Lower leg skin (tissue), 4 donors: ENCODE measurements at places on chromosomes 6 and 20. TPM values are rescaled to one million over a fixed set of nuclear protein-coding genes. Genes with fewer than 3 reads are reported as not detected.

SLC17A2 gene
- total RNA-seq = not detected

DNA sequence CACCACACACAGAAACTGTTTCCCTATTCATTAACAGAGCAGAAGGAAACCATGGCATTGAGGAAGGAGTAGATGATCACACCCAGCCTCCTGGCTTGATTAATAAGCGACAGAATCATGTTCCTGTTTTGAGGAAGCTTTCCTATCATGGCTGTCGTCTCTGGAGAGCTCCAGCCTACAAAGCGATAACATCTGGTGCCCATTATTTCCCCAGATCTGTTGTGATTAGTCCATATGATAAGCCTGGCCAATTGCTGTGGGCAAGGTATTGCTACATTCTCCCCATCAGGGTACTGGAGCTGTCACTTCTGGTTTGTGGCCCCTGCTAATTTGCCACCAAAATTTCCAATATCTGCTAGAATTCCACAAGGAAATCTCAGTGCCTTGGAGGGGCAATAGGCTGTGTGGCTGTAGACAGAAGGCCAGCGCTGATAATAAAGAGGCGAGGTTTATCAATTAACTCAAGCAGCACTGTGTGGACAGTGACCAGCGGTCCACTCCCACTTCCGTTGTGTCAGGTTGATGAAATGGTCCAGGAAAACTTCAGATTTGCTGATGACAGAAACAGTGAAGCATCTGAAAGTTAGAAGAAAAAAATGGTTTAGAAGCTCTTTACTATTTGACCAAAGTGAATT, 66.4 kb downstream of the OLIG3 start:
- DNase-seq = no peak

NEDD9 gene
- 36.5 TPM for total RNA-seq

GRCh38 chr6:19836799-19837510, at the start of gene ID4:
ID4 (plus strand) TSS chr6:19837370; CDS start chr6:19837755, 385 bp downstream.
- DNase-seq = peak; percentile 99

- peak; percentile 98 for DNase-seq
Measured at GRCh38 chr6:30102970-30103871, 9.7 kb downstream of the TRIM31 start.

GSTA2 gene
- total RNA-seq = not detected

DNA sequence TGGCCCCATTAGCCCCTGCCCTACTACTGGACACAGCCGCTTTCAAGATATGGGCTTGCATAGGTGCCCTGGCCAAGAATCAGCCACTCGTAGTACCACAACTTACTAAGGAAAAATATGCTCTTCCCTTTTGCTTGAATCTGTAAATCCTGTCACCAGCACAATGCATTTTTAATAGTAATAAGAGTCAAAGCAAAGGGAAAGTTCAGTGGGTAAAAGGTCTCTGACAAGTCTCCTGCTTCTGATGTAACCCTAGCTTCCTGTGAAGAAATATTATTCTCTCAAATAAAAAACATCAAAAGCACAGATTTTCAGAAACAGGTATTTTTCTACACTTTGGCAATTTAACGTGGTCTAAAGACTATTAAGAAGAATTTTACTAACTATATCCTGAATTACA, 373.8 kb downstream of the GJA1 start:
- DNase-seq = no peak

DNA sequence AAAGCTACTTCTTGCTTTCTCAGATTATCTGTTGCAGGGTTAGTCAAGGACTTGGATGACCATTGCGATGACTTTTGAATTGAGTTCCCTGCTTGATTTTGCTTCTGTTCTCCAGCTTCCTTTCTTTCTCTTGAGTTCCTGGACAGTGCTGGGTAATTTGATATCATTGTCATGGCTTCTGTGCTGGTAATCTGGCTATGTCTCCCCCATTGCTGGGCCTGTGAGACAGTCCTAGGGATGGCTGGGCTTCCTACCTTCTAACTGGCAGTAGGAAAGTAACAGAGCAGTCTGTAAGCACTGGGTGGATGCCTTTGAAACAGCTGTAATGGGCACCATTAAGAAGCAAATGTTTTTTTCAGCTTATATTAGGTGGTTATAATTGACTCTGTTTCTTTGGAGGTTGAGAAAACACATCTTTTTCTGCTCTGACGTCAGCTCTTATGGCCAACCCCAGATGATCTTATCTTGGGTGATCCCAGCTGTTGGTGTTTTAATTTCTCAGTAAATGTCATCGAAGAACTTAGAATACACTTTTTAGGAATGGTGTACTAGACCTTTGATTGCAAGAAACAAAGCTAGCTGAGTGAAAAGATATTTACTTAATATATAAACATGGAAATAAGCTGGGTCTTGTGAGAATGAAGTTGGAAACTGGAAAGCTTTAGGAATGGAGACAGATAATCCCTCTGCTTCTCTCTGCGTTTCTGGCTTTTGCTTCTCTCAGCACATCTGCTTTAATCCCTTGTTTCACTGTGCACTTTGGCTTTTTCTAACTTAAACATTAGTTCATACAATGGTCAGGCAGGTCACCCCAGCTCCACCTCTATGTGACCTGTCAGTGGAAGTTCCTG, 195.0 kb upstream of the MAN1A1 start:
- no peak for DNase-seq

- DNase-seq = no peak
Measured at GRCh38 chr6:150877928-150878327, 12.4 kb downstream of the MTHFD1L start.

GRCh38 chr6:39223555-39223954, 5.7 kb downstream of the KCNK5 start:
- no peak for DNase-seq

DNA sequence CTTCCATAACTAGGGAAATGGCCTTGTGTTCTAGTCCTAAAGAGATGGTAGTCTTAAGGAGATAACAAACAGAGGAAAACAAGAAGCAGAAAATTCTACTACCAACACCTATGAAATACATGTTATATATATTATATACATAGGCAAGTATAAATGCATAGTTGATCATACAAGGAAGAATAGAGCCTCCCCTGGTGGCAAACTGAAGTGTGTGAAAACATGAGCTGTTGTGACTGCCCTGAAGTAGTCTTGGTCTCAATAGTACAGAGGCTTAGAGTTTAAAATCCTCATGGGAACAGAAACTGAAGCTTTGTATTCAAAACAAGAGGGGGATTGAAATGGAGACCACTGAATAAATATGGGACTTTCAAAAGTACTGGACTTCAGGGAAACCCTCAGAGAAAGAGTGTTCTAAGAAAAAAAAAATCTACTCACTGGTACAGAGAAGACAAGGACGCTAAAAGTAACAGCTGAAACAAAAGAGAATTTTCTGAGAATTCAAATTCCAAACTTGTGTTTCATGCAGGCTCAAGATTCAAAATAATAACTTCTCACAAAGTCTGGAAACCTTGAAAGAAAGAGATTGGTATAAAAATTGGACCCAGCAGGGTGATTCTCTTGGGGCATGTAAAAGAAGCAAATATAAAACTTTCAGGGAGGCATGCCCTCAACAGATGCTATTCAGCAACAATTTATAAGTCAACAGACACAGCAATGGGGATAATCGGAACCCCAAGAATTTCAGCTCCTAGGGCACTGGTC, 59.7 kb upstream of the SAMD3 start:
- no peak for DNase-seq

CFAP206 gene
- 0.25 TPM for total RNA-seq

TEAD3 gene
- 51.3 TPM for total RNA-seq

GRCh38 chr20:1374246-1374645, 18.6 kb downstream of the FKBP1A start:
- DNase-seq = no peak

- no peak for DNase-seq
Measured at GRCh38 chr6:54289426-54289825, 18.8 kb upstream of the TINAG start.

DNA sequence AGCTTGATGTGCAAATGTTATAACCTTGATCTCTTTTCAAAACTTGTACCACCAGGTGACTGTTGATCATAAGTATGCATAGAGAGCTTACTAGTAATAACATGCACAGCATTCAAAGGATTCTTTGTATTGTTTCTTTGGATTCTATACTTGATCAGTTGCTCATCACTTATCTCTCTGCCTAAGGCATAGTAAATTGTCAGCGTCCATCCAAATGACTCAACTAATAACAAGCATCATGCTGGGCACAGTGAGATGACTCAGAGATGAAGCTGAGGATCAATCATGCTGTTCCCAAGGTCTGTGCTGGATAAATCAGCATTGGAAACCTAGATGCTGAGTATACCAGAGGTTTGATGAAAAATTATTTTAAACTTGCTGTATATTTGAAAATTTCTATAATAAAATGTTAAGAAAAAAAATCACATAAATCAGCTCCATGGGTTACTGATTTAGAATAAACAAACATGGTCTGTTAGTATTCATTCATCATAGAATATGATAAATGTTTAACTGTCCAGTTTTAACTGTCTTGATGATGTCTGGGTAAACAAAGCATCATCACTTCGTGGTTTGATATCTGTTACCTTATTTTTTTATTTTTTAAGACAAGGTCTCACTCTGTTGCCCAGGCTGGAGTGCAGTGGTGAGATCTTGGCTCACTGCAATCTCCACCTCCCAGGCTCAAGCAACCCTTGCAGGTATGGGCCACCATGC, 45.6 kb upstream of the SGK1 start:
- no peak for DNase-seq

GRCh38 chr6:52409499-52409898, 10.6 kb upstream of the EFHC1 start:
- no peak for DNase-seq

- no peak for DNase-seq
Measured at GRCh38 chr6:42390228-42390934, 61.3 kb downstream of the TRERF1 start.

DNA sequence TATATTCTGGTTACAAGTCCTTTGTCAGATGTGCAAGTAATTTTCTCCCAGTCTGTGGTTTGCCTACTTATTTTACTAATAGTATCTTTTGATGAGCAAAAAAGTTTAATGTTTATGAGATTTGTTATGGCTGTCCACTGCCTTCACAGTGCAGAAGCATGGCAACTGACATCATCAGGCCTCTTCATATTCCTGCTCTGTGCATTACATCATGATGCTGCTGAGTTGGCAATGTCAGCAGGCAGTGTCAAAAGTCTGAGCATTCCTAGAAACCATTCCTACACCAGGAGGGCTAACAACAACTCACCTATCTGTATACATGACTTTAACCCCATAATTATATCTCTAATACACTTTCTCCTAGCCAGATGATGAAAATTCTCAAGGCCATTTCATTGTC, 10.8 kb upstream of the OR2B2 start:
- DNase-seq = no peak

ADGRF4 gene
- 53.5 TPM for total RNA-seq

DNA sequence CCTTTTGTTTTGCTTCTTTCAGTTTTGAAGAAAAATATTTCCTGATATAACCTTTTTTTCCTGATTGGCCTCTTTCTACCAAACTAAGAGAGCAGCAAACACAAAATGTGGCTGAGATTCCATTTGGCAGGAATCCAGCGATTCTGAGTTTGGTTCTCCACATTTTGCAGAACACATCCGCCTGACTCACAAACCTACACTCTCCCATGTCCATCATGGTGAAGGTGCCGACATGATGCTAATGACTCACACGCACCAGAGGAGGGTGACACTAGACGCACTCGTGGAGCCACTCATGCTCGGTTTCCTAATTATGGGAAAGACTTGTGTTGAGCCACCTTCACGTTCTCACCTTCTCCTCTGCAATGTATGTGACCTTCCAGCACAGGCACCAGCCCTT, 45.9 kb upstream of the DUSP22 start:
- no peak for DNase-seq

DNA sequence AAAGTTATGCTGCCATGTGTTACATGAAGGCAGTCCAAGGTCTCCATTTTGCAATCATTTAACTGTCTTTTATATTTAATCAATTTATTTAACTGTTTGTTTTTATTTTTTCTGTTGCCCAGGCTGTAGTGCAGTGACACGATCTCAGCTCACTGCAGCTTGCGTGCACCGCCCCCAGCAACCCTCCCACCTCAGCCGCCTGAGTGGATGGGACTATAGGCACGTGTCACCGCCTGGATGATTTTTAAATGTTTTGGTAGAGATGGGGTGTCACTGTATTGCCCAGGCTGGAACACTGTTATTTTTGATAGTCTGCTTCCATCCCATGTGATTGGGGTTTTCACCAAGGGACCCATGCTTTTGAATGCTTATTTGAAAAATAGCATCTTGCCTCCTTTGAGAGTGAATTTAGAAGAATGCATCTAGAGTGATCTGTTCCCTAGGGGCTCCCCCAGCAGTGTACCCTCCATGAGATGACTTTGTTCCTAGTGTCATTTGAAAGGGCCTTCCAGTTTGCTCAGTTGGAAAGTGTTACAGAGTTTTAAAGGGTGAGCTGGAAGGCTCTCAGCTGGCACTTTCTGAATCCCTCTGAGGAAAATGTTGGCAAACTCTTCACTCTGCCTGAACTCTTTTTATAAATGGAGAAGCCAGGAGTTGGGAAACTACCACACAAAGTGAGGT, 143.4 kb downstream of the JARID2 start:
- no peak for DNase-seq

GRCh38 chr6:153673225-153673624, 365.8 kb upstream of the OPRM1 start:
- no peak for DNase-seq

DNA sequence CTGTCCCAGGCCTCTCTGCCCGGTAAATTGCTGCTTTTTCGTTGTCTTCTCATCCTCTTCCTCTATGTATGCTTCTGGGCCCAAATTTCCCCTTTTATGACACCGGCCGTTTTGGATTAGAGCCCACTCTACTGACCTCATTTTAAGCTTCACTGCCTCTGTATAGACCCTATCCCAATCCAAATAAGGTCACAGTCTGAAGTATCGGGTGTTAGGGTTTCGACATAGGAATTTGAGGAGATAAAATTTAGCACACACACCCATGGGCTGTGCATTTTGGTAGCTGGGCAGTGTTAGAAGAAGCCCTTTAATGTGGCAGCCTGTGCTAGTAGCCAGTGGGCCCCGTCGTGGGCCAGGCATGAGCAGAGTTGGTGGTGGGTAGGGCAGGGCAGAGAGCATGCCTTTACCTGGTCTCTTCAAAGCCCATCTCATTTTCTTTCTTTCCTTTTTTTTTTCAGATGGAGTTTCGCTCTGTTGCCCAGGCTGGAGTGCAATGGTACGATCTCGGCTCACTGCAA, 27.9 kb upstream of the EZR start:
- no peak for DNase-seq

PTGIS gene
- total RNA-seq = 12.7 TPM

ZHX3 gene
- 33.1 TPM for total RNA-seq

DNA sequence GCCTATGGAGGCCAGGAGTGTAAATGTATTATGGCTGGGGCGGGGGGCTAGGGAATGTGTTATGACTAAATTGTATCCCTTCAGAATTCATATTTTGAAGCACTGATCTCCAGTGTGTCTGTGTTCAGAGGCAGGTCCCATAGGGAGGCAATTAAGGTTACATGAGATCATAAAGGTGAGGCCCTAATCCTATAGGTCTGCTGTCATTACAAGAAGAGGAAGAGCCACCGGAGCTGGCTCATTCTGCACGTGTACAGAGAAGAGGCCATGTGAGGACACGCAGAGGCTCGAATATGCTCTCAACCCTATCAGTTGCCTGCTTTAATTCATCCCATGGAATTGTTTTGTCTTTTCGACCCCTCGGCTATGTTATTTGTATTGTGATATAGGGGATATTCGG, 76.9 kb downstream of the VTA1 start:
- DNase-seq = no peak
